H9 (cell line): ENCODE measurements at places on chromosomes 4 and X. TPM values are rescaled to one million over a fixed set of nuclear protein-coding genes. Genes with fewer than 3 reads are reported as not detected.

Gene GPR143
- 7.1 and 7.9 TPM in 2 replicates for total RNA-seq

Gene DNAAF6
- total RNA-seq: not detected in 2 replicates

Gene SPINK2
- total RNA-seq: 0.44 and 1.8 TPM in 2 replicates

Gene S100G
- not detected in 2 replicates for total RNA-seq

Gene F9
- not detected in 2 replicates for total RNA-seq

Gene MAGEH1
- 7.3 and 7.8 TPM in 2 replicates for total RNA-seq

Gene PDZD4
- 110 and 118 TPM in 2 replicates for total RNA-seq

Gene F8A2
- total RNA-seq: not detected in 2 replicates

Gene HELT
- total RNA-seq: not detected in 2 replicates

Gene NXF2
- total RNA-seq: not detected in 2 replicates

Gene PAGE1
- not detected in 2 replicates for total RNA-seq

Gene NPY2R
- total RNA-seq: 0.09 TPM in 1 of 2 replicates, not detected in the other

Gene MTMR8
- total RNA-seq: 5.2 and 5.9 TPM in 2 replicates

Gene FAM47A
- not detected in 2 replicates for total RNA-seq

Gene RBBP7
- 239 and 249 TPM in 2 replicates for total RNA-seq

Gene MUC7
- not detected in 2 replicates for total RNA-seq

Gene GUCY2F
- total RNA-seq: 0.11 TPM in 2 replicates

Gene VEGFD
- total RNA-seq: 0.11 TPM in 1 of 2 replicates, not detected in the other

Gene USP17L12
- total RNA-seq: not detected in 2 replicates

Gene ADH6
- not detected in 2 replicates for total RNA-seq

Gene CFP
- 2.3 and 2.8 TPM in 2 replicates for total RNA-seq

Gene TMEM128
- total RNA-seq: 19.8 and 21.5 TPM in 2 replicates

Gene PSAPL1
- total RNA-seq: 0.04 TPM in 1 of 2 replicates, not detected in the other

Gene SHROOM3
- total RNA-seq: 27.0 and 27.6 TPM in 2 replicates

Gene GAGE2A
- total RNA-seq: not detected in 2 replicates

Gene TGIF2LX
- total RNA-seq: not detected in 2 replicates

Gene FMR1
- 39.2 and 44.6 TPM in 2 replicates for total RNA-seq

Gene BMP15
- total RNA-seq: not detected in 2 replicates

Gene ARX
- 0.24 and 0.42 TPM in 2 replicates for total RNA-seq
